Stimulated activated CD8-positive, alpha-beta memory T cell treated with anti-CD3 and anti-CD28 coated beads, Interleukin-4, amount 100 ng/mL, for 1 hour (primary cell): ENCODE measurements at places on chromosomes 7 and 10.

DNA sequence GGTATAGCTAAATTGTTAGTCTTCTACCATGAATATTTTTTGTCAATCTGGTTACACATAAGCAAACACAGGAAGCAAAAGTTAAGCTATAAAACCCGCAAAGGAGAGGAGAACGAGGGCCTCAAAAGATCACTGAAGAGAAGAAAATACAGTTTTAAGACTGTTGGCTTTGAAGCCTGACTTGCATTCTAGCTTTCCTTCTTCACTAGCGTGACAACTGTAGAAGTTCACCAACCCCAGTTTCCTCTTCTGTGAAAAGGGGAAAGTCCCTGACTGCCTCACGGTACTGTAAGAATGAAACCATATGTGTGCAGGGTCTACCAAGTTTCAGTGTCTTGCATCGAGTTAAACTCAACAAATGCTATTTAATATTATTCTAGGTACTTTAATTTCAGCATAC lies 7.5 kb upstream of the LRRN3 start:
- no peak for DNase-seq

- no peak for DNase-seq
These were observed 194.9 kb downstream of the DIP2C start for GRCh38 chr10:494556-494955.

- DNase-seq = no peak
These were observed 8.5 kb upstream of the CSTF2T start for GRCh38 chr10:51707821-51708424.

GRCh38 chr7:84149573-84149972 lies 45.0 kb downstream of the SEMA3A start:
- no peak for DNase-seq

GRCh38 chr10:123380491-123381085 lies 226.4 kb downstream of the BUB3 start:
- DNase-seq = no peak

GRCh38 chr7:87154166-87154565 lies 1.9 kb downstream of the DMTF1 start:
- no peak for DNase-seq

GRCh38 chr7:147578196-147578595 lies 1012.4 kb upstream of the C7orf33 start:
- DNase-seq = no peak

GRCh38 chr10:132648072-132648850 lies 110.7 kb downstream of the INPP5A start:
- no peak for DNase-seq

GRCh38 chr7:12893292-12893691 lies 205.9 kb downstream of the ARL4A start:
- DNase-seq = no peak

- no peak for DNase-seq
These were observed 36.6 kb upstream of the AGR3 start for GRCh38 chr7:16918288-16918895.

- DNase-seq = no peak
These were observed 206.8 kb downstream of the CUX1 start for GRCh38 chr7:102024005-102024768.

DNA sequence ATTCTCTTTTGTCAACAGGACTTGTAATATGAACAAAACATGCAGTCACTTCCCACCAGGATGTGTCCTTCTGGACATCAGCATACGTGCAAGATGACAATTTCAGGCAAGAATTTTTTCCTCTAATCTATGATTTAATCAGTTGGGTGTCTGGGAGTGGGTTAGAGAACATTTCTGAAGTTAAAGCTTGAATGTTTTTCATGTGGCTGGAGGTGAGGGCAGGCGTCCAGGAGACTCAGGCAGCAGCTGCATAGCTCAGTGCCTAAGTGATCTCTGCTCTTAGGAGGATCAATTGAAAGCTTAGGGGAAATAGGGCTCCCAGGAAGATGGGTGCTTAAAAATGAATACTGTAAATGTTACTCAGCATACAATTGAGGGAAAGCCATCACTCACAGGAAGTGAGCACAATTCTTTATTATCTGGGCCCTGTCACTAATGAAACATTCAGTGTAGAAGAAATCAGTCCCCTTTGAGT lies 457.6 kb upstream of the KLF6 start:
- no peak for DNase-seq

DNA sequence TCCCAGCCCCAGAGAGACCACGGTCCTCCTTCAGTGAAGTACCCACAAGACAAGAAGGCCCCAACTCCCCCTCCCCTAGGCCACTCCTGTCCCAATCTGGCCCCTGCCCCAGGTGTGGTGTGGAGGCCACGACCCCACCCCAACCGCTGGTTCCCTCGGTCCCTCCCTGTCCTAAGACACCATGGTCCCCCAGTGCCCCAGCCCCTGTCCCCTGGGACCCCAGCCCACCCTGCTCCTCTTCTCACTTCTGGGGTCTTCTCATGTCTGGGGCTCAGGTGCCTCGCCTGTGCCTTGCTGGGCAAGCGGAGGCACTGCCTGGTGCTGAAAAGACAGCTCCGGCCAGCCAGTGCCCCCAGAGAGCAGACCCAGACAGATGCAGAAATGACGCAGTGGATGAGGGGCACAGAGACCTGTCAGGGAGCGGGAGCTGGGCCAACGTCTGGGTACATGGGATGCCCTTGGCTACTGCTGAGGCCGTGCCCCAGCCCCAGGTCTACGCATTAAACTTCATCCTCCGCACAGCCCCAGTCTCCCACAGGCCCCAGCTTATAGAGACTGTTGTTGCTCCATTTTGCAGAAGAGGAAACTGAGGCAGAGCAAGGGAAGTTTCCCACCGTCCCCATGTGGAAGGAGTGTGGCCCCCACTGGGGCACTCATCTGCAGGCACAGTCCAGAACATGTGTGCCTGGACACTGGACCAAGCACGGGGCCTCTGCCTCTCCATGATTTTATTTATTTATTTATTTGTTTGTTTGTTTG lies 14.8 kb downstream of the GRIFIN start:
- no peak for DNase-seq

DNA sequence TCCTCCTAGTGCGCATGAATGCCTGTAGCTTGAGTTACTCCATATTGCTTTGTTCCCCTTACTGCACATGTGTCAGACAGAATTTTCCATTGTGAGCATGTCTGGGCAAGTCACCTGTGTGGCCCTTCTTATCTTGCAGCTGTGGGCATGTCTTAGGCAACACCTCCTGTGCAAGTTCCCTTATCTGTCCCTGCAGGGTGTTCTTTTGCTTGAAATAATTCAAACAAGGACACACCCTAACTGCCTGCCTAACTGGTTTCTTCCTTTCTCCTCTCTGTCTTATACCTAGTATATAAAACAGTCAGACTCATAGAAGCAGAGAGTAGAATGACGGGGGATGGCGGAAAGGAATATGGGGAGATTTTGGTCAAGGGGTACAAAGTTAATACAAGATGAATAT lies 421.1 kb upstream of the SORCS1 start:
- DNase-seq = no peak

GRCh38 chr10:15263657-15264323 lies 95.3 kb upstream of the NMT2 start:
- no peak for DNase-seq

DNA sequence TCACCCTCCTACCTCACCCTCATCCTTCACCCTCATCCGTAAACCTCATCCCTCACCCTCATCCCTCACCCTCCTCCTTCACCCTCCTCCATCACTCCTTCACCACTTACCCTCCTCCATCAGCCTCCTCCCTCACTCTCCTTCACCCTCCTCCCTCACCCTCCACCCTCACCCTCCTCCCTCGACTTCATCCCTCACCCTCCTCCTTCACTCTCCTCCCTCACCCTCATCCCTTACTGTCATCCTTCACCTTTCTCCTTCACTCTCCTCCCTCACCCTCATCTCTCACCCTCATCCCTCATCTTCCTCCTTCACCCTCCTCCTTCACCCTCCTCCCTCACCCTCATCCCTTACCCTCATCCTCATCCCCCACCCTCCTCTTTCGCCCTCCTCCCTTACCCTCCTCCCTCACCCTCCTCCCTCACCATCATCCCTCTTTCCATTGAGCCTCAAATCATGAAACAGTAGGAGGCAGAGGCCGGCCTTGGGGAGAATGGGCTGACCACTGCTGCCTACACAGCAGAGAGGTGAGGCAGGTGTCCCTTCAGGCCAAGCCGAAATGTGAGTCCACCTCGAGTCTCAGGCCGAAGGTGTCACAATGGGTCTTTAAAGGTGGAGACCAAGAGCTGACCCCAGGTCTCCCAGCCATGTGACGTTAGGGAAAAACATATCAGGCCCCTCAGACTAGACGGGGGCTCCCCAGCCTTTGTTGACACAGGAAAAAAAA lies 53.0 kb downstream of the PDGFA start:
- DNase-seq = no peak

DNA sequence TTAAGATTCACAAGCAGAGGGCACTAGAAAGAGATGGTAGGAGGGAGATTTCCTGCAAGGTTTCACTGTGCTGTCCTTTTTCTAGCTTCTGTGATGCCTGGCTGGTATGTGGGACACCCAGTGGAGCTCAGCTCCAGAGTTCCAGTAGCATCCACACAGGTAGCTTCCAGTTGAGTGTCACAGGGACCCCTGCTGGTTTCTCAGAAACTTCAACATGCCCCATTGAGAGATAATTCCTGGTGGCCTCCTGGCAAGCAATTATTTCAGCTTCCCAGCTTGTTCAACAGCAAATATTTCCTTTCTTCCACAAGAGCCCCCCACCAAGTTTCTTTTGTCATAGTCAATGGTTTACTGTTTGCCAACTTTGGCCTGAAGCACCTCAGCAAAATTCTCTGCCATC lies 858.7 kb downstream of the REEP3 start:
- DNase-seq = no peak

GRCh38 chr10:69901628-69902505 lies 100.2 kb downstream of the COL13A1 start:
- no peak for DNase-seq

- DNase-seq = no peak
These were observed 43.8 kb downstream of the ETV1 start for GRCh38 chr7:13945670-13946069.

GRCh38 chr7:28862595-28863272 lies 95.4 kb downstream of the TRIL start:
- no peak for DNase-seq

GRCh38 chr7:88104732-88105131 lies 115.1 kb downstream of the SRI start:
- no peak for DNase-seq

DNA sequence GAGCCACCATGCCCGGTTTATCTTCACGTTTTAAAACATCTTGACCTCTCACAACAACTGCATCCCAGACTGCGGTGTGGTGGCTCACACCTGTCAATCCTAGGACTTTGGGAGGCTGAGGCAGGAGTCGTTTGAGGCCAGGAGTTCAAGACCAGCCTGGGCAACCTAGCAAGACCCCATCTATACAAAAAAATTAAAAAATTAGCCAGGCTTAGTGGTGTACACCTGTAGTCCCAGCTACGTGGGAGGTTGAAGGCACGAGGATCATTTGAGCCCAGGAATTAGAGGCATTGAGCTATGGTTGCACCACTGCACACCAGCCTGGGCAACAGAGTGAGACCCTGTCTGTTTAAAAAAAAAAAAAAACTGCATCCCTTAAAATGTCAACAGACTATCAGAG lies 20.2 kb downstream of the TNRC18 start:
- no peak for DNase-seq

DNA sequence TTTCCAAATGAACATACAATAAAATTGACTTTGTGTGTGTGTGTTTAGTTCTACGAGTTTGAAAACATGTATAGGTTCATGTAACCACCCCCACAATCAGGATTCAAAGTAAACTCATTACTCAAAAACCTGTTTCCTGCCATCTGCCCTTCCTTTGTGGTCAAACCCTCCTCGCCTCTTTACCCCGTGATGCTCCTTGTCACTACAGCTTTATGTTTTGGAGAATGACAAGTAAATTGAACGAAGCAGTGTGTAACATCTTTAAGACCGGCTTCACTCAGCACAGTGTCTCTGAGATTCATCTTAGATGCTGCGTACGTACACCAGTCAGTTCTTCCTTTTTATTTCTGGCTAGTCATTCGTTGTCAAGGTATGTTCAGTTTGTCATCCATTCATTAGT lies 54.6 kb upstream of the MKI67 start:
- no peak for DNase-seq

- DNase-seq = no peak
These were observed 23.3 kb downstream of the AP5Z1 start for GRCh38 chr7:4798706-4799235.

DNA sequence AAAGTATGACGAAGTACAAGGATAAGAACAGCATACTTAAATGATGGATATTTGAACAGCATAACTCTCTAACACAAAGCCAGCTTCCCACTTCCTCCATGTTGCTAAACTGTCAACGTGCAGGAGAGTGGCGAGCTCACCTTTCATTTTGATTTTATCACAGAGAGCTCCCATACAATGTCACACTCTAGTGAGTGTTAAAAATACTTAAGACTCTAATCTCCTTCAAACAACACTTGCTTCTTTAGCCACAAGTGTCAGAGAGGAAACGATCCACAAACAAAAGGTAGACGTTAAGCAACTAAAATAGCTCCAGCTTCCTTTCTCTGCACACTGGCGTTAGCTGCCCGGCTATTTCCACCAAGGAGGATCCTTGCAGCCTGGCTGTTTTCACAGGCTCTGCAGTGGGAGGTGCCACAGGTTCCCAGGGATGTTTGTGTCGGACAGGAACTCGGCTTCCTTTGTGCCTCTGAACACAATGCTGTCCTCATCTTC lies 194.6 kb downstream of the COBL start:
- DNase-seq = no peak

DNA sequence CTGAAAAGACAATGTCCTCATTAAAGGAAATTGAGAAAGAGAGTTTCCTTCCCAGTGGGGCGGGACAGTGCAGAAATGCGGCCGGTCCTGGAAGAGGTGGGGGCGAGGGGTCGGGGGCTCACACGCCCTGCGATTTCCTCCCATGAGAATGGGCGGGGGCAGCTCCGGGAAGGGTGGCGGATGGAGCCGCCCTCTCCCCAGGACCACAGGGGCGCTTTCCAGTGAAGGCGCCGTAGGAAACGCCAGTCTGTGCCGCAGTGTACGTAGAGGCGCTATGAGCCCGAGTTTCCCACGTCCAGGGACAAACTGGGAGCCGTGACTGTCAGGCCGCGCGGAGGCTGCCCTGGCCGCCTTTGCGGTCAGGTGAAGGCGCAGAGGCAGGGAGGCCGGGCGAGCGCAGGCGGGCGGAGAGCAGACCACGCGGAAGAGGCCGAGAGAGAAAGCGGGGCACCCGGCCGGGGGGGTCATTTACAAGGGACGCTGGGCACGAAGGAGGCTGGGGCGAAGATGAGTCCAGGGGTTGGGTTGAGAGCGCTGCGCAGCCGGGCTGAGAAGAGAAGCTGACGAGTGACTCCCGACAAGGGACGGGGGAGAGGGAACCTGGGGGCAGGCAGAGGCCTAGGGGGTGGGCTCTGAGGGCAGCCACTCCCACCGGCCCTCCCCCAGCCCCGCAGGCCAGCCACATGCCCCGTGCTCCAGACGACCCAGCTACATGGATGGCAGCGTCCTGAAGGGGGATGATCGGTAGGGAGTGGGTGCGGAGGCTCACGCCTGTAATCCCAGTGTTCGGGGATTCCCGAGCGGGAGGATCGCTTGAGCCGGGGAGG lies 45.0 kb downstream of the ALOX5 start:
- peak; percentile 35 for DNase-seq

DNA sequence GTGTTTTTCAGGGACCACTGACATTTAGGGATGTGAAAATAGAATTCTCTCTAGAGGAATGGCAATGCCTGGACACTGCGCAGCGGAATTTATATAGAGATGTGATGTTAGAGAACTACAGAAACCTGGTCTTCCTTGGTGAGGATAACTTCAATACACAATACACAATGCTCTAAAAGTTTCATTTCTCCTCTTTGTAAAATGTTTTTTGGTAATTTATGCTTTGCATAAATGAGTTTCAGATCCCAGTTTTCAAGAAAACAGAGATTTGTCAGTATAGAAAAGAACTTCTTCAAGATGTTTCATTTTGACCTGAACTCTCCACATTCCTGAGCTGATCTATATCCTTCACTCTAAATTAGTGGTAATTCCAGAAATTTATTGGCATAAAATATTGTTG lies 14.2 kb downstream of the ZNF92 start:
- DNase-seq = no peak
